ENCODE measurements at places on chromosomes 1 and 21.
A peak's percentile ranks its signal among the peaks of the same experiment; 100 is the strongest.

- DNase-seq = peak; percentile 53
These were observed at the start of gene MTARC1 for GRCh38 chr1:220786337-220787068. MTARC1 (plus strand) TSS chr1:220786913; CDS start chr1:220786945, 32 bp downstream.

DNA sequence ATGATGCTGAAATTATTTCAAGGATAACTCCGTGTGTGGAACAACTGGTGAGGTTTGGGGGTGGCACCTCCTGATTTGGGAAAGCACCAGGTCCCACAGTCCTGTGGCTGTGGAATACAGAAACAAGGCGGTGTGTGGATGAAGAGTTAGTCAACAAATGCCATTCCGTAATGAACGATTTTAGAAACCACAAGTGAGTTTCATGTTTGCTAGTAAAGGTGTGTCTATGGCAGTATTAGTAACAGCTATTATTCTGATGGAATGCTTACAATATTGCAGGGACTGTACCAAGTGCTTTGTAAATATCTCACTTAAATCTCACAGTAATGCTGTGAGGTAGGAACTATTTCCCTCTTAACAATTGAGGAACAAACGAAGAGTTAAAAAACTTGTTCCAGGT is 53.8 kb downstream of the B3GALNT2 start:
- DNase-seq = no peak

GRCh38 chr1:8332806-8333205 is 14.9 kb downstream of the SLC45A1 start:
- DNase-seq = no peak

DNA sequence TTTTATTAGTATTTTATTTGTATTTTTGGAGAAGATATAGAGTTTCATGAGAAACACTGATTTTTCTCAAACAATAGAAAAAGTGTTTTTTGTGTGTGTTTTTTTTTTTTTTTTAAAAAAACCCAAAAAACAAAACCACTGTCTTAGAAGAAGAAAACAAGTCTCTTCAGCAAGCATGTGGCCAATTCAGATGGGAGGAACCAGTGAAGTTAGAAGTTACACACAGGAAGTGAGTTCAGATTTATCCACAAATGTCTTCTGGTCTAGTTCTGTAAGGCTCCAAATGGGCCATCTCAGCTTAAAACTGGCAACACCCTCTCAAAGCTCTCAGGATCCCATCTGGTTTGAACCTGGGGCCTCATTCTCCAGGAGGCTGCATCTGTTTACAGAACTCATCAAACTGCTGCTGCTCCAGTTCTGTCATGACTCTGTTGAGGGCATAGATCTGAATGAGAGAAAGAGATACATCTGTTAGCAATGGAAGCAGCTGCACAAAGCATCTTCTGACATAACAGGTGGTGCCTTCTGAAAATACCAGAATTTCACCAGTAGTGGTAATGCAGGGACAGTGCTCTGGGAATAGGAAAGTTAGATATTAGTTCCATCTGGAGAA is 9.8 kb upstream of the ERMAP start:
- no peak for DNase-seq

DNA sequence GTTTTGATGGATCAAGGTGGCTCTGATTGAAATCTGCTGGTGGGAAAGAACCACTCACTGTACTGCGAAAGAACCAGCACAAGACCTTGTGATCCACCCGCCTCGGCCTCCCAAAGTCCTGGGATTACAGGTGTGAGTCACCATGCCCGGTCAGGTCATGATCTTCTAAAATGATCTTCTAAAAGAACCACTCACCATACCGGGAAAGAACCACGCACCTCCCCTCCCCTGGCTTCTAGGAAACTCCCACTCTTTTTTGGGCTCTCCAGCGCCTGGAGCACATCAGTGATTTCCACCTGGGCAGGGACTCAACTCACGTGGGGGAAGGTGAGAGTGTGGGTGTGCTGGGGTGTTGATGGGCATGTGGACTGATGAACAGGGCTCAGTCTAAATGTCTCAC is 7.9 kb upstream of the RAB7B start:
- no peak for DNase-seq

DNA sequence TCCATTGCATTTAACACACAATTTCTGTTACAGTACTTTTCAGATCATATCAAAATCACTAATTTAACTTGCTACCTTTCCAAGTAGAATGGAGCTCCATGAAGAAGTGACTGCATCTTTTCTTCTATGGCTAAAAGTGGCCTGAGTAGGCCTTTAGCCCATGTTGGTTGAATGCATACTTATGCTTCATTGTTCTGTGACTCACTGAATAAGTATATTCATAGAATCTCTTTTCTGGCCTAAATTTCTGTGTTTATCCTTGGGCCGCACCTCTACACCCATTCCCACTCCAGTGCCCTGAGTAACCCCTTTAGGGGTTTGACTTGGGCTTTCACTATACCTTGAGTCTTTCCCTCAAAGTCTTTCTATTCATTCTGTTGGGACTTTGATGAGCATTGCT is 42.1 kb upstream of the ARHGAP29 start:
- DNase-seq = no peak

DNA sequence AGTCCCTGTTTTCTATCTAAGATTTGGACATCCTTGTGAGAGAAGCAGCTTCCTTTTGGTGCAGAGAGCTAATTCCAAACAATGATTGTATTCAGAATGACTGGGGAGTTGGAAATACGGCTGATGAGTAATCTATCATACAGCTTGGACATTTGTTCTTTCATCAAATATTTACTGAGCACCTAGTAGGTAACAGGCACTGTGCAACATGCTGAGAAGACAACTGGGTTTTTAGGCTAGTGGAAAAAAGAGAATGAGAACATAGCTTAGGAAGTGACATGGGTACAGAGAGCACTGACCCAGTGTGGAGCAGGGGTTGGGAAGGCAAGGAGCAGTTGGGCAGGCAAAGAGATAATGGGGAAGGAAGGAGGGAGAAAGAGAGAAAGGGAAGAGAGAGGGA is 87.5 kb downstream of the TBX19 start:
- no peak for DNase-seq

- no peak for DNase-seq
These were observed 1.0 kb downstream of the PDXK start for GRCh38 chr21:43719748-43720538.

DNA sequence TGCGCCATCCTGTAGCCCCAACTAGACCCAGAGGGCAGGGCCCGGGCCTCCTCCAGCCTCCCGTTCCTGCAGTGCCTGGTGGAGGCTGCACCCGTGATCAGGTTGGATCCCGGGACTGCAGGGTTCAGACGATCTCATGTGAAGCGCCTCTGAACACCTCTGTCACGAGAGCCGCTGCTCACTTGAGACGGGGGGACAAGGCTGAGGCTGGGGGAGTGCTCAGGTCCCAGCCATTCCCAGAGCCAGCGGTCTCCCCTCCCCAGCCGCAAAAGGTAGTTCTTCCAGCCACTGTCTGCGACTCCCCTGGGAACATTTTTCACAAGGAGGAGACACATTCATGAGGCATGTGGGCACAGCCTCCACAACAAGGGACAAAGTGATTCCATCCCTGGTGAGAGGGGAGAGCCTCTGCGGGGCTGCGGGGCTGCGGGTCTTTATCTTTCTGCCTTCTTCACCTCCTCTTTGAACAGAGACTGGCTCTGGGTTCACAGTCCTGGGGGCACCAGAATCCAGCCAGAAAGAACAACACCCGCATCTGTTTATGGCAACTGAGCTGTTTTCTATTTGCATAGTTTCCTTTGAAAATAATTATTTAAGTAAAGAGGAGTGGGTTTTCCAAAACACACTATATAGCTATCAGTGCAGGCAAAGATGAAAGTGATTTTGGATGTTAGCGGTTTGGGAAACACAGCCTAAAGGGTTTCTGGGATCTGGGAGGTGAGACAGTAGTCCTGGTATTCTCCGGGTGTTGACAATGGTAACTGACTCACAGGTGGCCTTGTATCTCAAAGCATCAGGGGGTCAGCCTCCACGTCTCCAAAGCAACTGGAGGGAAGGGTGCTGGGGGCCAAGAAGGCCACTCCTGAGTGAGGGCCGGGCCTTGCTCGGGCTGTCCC is 13.0 kb upstream of the LDLRAP1 start:
- DNase-seq = no peak
